ENCODE measurements at places on chromosomes 6 and 20.

- no peak for DNase-seq
Observed at GRCh38 chr6:106820412-106820852, 154.1 kb downstream of the CD24 start.

DNA sequence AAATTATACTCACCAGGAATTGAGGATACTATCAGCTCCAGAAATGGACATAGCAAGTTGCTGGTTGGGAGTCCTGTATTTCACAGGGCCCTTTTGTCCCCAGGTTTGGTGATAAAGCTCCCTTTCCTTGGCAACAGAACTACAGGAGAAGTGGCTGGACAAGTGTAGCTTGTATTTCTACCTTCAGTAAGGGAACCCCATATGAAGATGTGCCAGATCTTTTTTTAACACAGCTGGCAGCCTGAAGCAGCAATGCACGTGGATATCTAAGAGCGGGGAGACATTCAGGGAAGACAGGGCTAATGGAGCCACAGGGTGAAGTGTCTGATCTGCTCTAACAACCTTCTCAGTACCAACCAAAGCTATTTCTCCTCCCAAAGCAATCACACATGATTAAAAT, 373.9 kb upstream of the ID4 start:
- no peak for DNase-seq

DNA sequence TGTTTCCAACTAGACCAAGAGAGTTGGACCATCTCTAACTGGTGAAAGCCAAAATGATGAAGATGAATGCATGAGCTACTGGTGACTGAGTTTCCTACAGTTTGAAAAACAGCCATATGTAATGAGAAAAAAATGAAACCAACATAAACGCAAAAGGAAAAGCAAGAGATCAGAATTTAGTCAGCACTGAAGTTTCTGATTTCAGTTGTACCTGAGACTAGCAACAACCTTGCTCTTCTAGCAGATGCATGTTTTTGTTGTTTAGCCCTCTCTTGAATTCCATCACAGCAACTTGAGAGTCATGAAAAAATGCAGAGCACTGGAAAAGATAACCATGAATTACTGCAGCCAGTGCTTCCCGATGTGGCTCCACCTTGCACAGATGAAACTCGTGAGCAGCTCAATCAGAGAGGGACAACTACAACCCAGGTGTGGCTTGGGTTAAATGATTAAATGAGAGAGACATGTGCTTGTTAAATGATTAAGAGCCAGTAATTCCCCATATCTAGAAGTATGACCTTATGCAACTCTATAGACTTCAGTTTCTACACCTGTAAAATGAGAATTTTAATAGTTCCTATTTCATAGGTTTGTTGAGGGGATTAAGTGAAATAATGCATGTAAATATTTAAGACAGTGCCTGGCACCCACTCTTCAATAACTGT, 104.8 kb downstream of the ELOVL4 start:
- no peak for DNase-seq

DNA sequence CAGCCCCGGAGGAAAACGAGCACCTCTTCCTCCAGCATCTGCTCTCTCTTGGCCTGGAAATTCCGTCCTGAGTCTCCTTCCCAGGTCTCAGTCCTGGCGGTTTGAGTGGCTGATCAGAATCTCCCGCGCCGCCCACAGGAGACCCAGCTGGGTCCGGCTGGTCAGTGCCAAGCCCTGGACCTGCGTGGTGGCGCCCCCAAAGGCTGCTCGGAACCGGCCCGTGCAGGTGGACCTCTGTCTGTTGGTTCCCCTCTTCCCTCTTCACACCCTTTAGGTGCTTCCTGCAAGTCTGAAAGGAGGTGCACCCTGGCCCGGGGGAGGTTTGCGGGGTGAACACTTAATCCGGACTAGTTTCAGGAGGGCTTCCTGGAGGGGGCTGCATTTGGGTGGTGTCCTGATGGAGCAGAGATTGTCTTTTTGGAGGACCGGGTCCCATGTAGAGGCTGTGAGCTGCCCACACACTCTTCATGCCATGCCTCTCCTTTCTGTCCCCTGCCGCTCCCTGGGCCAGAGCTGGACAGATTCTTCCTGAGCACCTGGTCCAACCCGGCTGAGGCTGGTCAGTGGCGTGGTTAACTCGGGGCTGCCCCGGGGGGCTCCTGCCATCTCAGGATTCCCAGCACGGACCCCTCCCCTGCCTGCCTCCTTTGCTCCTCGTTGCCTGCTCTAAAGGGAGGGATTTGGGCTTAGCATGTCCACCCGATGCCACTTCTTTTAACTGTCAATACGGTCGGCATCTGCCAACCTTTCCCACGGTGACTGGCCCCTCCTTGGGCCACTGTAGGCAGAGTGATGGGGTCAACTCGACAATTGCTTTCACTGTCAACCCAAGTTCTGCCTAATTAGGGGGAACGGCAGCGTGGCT, 16.5 kb upstream of the BHLHE23 start:
- no peak for DNase-seq

DNA sequence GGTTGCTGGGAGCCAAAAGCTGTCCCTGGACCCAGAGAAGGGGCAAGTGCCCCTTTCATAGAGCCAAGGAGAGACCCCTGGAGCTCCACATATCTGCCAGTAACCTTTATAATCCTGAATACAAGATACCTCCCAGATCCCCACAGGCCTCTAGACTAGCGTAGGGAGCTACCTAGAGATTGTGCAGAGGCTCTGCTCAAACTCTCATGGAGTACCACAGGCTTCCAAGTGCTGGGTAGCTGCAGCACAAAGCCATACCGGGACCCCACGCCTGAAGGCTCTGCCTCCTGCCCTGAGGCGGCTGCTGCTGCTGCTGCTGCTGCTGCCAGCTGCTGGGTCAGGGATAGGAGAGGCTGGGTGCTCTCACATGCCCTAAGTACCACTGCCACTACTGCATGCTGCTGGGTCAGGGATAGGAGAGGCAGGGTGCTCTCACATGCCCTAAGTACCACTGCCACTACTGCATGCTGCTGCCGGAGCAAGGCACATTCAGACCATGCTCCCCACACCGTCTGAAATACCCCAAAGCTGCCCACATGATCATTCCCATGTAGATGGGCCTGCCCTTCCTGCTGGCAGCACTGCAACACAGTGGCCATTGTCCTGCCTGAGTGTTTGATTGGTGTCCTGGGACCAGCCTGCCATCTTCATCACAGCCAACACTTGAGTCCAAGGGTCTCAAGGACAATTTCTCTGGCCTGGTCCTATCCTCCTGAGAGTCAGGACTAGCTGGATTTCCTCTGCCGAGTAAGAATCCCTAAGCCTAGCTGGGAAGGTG, 1434.3 kb upstream of the ADGRB3 start:
- no peak for DNase-seq
